ENCODE measurements at places on chromosomes 16 and 17.

GRCh38 chr16:2900526-2901075 is 11.1 kb upstream of the FLYWCH1 start:
- no peak for DNase-seq

DNA sequence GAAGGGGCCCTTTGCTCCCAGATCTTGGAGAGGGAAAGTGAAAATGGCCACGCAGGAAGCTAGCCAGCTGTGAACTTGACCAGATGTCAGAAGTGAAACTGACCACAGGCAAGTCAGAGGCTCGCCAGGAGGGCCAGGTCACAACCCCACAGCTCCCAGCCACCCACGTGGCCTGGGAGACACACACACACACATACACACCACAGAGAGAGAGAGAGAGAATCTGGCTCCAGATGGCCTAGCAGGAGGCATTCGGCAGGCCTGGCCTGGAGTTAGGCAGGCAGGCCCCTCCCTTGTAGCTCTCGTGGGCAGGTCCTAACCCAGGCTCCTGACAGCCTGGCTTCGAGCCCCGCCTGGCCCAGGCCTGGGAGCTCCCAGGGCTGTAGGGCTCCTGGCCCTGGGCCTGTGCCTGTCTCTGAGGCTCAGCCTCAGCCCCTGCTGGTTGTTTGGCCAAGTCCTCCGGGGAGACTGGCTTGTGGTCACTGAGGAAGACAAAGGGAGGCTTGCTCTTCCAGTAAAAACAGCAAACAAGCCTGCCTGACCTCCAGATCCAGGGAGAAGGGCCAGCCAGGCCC is 20.2 kb downstream of the NGFR start:
- peak; percentile 64 for DNase-seq

GRCh38 chr17:27834571-27834970 is 34.2 kb upstream of the NOS2 start:
- DNase-seq: no peak

GRCh38 chr16:83215406-83216001 is 588.7 kb downstream of the CDH13 start:
- DNase-seq: peak; percentile 43

- DNase-seq: no peak
These were observed 3.6 kb downstream of the CHD9 start for GRCh38 chr16:53058441-53058840.

- no peak for DNase-seq
These were observed 53.0 kb upstream of the MNT start for GRCh38 chr17:2453866-2454265.

DNA sequence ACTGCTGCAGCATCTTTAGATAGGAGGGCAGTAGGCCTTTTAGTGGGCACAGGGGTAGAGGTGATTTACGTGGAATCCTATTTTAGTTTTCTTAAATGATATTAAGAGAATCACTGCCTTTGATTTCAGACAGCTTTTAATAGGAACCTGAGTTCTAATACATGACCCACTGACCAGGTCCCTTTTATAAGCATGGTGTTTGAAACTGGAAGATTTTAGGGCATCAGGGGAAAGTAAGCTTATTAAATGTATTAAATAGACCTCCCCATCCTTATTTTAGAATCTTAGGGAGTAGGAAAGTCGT is 2.0 kb downstream of the MSL1 start:
- no peak for DNase-seq

- DNase-seq: peak; percentile 69
These were observed 35.3 kb downstream of the NPLOC4 start for GRCh38 chr17:81601525-81602120.

GRCh38 chr16:22004341-22004740 is 3.4 kb upstream of the PDZD9 start:
- DNase-seq: no peak

DNA sequence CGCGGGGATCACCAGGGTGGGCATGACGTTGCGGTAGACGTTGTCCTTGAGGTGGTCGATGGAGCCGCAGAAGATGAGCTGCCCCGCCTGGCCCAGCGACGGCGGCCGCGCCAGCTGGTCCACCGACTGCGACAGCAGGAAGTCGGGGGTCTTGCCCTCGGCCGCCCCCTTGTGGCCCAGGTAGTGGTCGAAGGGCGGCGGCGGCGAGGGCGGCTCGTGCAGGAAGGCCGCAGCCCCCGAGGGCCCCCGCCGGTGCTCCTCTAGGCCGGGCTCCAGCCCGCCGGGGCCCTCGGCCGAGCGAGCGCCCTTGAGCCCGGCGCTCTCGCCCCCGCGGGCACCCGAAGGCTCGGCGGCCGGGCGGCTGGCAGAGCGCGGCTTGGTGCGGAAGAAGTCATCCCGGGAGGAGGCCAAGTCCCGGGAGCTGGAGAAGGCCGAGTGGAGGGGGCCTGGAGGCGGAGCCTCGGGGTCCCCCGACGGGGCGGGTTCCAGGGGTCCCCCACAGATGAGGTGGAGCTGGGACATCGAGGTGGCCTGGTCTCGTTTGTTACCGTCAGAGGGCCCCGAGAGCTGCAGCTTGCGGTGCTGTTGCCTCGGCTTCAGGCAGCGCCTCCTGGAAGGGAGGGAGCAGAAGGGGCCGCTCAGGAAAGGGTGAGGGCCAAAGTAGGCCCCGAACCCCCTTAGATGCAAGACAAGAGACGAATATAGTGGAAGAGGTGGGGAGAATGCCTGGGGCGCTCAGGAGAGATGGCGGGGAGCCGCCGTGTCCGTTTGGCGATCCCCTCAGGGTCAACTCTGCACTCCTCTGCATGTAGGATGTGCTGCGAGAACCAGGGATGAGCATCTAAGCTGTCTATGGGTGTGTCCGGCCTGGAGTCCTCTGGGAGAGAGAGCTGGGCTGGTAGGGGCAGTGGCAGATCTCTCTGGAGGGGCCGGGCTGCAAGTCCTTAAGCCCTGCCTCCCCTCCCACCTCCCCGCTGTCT is 8.8 kb downstream of the FAM171A2 start:
- no peak for DNase-seq

DNA sequence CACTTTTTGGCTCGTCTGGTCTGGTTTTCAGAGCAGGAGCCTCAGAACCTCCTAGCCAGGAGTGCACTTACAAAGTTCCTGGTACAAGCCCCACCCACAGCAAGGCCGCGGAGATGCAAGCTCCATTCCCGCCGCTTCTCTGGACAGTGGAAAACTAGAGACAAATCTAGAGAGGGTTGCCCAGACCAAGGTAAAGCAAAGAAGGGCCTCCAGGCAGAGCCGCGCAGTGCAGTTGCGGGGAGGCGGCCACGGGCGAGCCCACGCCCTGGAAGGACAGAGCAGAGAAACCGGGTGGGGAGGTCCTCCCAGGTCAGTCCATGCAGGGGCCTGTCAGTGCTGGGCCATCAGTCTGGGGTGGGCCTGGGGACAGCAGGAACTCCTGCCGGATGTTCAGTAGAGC is 11.0 kb upstream of the OSGIN1 start:
- DNase-seq: no peak

GRCh38 chr17:28972437-28972836 is 21.1 kb upstream of the PHF12 start:
- no peak for DNase-seq

GRCh38 chr16:88010343-88010967 is 59.2 kb downstream of the BANP start:
- no peak for DNase-seq

DNA sequence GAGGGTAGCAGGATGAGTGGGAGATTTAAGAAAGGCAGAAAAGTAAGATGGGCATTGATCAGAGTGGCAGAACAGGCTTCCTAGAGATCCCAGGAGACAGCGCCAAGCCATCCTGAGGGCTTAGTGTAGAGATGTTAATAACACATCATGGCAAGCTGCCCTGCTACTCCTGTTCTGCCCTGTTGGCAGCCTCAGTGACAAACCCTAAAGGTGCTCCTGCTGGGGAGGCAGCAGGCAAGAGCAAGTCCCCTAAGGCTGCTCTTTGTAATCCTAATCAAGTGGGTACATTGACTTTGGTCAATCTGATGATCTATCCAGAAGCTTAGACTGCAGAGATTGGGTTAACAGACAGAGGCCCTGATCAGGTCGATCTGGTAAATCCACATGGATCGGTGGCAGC is 16.3 kb downstream of the ANKFN1 start:
- no peak for DNase-seq

- DNase-seq: no peak
These were observed 106.8 kb upstream of the NOG start for GRCh38 chr17:56486732-56487131.

DNA sequence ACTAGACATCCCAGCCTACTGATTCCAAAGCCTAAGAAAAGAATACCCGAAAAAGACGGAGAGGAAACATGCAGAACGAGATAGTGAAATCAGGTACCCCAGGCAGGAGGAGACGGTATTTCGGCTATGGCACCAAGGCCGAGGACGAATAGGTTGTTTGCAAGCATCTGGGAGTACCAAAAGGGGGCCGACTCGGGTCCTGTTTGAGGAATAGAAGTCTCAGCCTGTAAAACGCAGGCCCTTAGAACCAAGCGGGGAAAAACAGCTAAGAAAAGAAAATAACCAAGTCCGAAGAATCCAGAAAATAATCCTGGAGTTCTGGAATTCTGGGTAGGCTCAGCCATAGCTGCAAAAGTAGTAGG is 537 bp downstream of the SLC35B1 start:
- no peak for DNase-seq

- no peak for DNase-seq
These were observed 26.6 kb downstream of the CIBAR2 start for GRCh38 chr16:85085721-85086120.

DNA sequence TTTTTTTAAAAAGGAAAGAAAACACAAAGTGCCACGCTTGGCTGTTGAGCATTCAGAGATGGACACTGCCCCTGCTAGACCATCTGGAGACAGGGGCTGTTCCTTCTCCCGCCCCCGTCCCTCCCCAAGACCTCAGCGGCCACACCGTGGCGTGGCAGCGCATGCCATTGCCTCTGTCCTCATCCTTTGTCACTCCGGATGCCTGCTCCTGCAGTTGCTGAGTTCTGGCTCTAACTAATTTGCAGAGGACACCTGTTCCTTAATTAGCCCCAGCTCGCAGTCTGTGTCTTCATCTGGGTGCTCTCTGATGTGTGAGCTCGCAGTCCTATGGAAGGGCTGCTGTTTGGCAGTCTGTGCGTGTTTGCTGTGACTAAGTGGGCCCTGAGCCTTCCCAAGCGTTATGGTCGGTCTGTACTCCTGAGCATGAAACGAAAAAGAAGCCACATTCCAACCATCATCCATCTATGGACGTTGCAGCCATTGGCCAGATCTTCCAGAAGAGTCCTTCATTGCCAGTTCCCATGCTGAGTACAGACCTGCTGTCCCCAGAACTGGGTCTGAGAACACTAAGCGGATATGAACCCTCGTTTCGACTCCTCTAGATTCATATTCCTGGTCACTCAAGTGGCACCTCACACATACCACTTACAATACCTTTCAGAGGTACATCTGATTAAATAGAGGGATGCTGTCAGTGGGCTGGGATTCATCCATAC is 40.9 kb upstream of the NAT9 start:
- no peak for DNase-seq

GRCh38 chr16:47976636-47977210 is 179.1 kb downstream of the ABCC12 start:
- no peak for DNase-seq

DNA sequence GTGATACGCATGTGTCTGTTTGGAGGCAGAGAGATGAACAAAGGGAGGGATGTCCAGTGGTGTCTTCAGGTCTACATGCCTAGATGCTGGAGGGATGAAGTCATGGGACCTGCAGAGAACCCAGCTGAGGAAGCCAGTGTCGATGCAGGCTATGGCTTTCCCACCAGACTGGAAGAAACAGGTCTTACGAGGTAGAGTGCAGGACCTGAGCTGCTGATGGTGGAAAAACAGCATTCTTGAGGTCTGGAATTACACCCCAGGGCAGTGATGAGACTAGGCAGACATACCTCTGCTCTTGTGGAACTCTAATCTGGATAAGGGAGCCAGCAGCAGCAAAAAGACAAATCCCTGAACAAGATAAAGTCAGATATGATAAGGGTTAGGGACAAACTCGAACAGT is 37.4 kb downstream of the ARSG start:
- DNase-seq: no peak

DNA sequence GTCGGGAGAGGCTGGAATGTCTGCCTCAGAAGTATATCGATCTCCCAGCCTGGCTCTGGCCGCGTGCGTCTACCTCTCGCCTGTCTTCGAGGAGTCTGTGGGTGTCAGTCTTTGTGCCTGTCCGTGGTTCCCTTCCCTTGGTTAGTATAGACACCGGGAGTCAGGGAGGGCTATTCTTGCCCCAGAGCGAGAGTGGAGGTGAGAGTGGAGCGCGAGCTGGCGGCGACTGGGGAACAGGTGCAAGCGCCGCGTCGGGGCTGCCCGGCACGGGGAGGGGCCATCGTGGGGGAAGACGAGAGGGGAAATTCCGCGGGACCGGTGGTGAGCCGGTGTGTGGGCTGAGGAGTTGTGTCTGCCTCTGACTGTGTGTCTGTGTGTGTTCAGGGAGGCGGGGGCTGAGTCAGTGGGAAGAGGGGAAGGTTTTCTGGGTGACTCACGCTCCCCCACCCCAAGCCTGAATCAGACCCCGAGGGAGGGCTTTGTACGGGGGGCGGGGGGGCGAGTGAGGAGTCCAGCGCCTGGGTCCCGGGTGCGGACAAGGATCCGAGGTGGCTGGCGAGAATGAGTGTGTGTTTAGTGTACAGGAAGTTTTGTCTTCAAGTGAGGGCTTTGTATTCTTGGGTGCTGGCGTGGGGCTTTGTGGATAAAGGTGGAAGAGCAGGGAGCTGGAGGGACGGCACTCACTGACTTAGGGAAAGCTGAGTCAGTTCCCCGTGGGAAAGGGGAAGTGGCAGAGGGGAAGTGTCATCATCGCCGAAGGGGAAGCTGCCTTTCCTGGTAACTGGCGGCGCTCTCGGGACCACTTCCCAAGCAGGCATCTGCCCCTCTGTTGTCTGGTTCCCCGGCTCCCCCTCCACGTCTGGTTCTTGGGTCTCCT is 8.6 kb downstream of the KDM6B start:
- peak; percentile 98 for DNase-seq

GRCh38 chr17:17186551-17187505 is 19.3 kb downstream of the PLD6 start:
- DNase-seq: no peak

- peak; percentile 6 for DNase-seq
These were observed 29.6 kb downstream of the OGFOD1 start for GRCh38 chr16:56480776-56481467.

- no peak for DNase-seq
These were observed 385.3 kb downstream of the HAPSTR1 start for GRCh38 chr16:9476744-9477143.

- no peak for DNase-seq
These were observed 9.9 kb downstream of the FOXJ1 start for GRCh38 chr17:76131051-76131691.
